ENCODE measurements at places on chromosomes 7 and 10. TPM values are rescaled to one million over a fixed set of nuclear protein-coding genes. Genes with fewer than 3 reads are reported as not detected.

DNA sequence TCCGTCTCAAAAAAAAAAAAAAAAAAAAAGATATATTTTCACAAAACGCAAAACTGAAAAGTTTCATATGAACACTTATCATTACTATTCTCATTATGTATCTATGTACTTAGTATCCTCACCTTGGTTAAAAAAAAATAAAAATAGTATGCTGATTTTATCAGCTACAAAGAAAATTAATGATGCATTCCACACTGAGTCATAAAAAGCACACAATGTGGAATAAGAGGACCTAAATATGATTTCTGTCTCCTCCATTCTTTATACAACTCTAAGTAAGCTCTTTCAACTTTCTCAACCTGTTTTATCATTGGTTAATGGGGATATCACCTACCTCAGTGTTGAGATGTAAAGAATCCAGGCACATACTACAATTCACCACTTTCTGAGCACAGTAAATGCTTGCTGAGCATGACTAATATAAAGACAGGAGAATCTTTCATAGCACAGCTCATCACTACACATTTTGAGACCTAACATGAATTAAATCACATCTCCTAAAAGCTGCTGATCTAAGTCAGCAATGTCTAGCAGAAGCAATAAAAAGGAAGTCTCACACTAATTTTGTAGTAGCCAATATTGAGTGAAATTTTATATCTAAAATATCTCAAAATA lies 2.7 kb downstream of the SNX13 start:
- no peak for DNase-seq

GRCh38 chr10:113712755-113713639 lies 33.3 kb downstream of the CASP7 start:
- DNase-seq = no peak

- no peak for DNase-seq
These were observed 201.7 kb upstream of the KLF14 start for GRCh38 chr7:130935564-130936157.

DNA sequence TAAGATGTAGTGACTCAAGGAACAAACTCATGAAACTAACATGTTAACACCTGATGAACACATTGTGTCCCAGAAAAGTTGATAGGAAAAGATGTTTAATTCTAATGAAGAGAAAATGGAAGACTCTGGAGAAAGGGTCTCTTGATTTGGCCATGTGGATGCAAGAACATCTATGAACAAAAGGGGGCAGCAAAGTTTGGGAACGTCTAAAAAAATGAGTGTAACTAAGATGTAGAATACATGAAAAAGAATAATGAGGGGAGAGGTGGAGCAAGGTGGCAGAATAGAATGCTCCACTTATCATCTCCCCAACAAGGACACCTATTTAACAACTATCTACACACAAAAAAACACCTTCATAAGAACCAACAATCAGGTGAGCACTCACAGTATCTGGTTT lies 805.1 kb downstream of the TNS3 start:
- DNase-seq = no peak

DNA sequence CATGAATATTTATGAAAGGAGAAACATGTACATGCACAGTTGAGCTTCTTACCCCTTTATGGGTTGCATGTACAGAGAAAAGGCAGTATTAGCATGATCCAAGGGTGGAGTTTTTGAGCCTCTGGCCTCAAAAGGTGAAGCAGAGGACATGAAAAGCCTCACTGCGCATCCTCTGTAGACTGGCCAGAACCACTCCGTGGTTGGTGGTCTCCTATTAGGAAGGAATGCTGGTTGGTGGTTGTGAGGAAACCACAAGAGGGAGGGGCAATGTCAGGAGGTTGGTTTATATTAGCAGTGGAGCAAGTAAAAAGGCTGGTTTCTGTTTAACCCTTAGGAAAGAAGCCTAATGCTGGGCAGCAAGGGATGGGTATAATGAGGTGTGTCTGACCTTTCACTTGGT lies 37.5 kb downstream of the AHCYL2 start:
- DNase-seq = no peak

DNA sequence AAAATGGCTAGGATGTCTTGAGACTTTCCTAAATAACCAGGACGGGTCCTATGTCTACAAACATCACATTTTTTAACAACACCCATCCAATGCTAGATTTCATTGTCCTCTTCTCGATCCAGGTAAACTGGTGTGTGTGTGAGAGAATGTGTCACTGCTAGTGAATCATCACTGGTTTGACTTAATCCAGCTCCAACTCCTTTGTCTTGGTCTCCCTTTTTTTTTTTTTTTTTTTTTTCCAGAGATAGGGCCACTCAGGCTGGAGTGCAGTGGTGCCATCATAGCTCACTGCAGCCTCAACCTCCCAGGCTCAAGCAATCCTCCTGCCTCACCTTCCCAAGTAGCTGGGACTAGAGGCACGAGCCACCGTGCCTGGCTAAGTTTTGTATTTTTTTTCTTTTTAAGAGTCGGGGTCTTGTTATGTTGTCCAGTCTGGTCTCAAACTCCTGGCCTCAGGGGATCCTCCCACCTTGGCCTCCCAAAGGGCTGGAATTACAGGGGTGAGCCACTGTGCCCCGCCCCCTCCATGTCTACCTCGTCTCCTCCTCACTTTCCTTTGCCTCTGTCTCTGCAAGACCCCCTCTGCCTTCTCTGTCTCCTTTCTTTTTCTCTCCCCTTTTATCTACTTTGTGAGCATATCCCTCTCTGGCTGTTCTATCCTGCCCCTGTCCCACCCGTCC lies 2.2 kb upstream of the UFSP1 start:
- DNase-seq = no peak

GRCh38 chr7:149872419-149873073 lies 1.2 kb upstream of the ATP6V0E2 start:
- peak; percentile 88 for DNase-seq

DNA sequence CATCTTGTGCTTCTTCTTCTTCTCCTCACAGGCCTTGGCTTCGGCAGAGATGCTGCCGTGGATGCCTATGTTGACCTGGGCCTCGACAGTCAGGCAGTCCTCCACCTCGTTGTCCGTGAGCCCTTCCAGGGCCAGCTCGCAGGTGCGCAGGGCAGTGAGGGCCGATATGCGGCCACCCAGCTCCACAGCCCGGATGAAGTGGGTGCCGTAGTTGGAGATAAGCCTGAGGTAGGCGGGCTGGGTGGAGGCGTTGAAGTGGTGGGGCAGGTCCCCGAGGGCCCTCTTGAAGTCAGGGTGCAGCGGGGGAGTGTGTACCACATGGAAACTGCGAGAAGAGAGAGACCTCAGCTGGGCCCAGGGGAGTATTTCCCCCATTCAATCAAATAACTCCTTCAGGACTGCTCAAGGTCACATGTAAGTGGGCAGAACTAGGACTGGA lies 3.7 kb downstream of the PRF1 start:
- DNase-seq = no peak

GRCh38 chr7:138903186-138903820 lies 77.9 kb downstream of the KIAA1549 start:
- no peak for DNase-seq

Gene PTF1A
- total RNA-seq = not detected

Gene CNTNAP2
- total RNA-seq = 0.65 TPM

Gene PRF1
- 4.3 TPM for total RNA-seq

Gene ANKRD61
- not detected for total RNA-seq

Gene CALHM3
- not detected for total RNA-seq

All from Right ventricle myocardium inferior (tissue), 1 donor.